Effector memory CD8-positive, alpha-beta T cell (primary cell): ENCODE measurements at places on chromosomes 13 and 19.

DNA sequence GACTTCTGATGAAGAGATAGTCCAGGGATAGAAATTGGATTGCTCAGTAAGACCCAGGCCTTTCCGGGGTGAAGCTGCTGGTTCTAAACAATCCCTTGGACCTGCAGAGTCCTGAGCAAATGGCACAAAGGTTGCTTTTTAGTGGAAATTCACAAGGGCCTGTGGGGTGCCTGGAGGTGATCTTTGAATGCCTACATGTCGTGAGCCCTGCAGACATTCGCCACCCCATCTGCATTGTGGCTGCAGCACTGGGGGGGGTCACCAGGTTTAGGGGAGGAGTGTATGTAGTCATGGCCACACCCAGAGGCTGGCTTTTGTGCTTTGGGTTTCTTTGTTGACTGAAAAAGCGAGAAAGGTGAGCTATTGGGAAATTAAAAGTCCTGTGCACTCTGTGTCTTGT, 41.4 kb downstream of the SLC7A9 start:
- DNase-seq, result no peak

- peak; percentile 30 for DNase-seq
Observed at GRCh38 chr19:5078182-5078581, 109.3 kb downstream of the KDM4B start.

- no peak for DNase-seq
Observed at GRCh38 chr13:108281901-108282300, 12.4 kb downstream of the TNFSF13B start.

DNA sequence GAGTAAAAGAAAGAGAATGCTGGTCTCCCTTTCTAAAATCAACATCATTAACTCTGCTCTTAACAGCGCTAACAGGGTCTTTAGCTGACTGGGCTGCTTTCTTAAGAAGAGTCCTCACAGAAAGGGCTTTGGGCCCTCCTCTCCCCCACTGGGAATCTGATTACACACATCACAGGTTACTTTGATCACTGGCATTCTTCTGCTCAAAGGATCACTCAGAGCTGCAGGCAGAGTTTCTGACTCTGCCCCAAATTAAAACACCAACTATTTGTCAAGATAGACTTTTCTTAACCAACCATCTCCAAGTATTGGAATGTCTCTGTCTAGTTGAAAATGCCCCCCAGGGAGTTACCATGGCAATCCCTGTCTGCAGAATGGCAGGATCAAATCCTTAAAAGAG, 31.1 kb upstream of the SIAH3 start:
- DNase-seq, result no peak

- DNase-seq, result no peak
Observed at GRCh38 chr19:2234996-2235380, 1.1 kb downstream of the PLEKHJ1 start.

DNA sequence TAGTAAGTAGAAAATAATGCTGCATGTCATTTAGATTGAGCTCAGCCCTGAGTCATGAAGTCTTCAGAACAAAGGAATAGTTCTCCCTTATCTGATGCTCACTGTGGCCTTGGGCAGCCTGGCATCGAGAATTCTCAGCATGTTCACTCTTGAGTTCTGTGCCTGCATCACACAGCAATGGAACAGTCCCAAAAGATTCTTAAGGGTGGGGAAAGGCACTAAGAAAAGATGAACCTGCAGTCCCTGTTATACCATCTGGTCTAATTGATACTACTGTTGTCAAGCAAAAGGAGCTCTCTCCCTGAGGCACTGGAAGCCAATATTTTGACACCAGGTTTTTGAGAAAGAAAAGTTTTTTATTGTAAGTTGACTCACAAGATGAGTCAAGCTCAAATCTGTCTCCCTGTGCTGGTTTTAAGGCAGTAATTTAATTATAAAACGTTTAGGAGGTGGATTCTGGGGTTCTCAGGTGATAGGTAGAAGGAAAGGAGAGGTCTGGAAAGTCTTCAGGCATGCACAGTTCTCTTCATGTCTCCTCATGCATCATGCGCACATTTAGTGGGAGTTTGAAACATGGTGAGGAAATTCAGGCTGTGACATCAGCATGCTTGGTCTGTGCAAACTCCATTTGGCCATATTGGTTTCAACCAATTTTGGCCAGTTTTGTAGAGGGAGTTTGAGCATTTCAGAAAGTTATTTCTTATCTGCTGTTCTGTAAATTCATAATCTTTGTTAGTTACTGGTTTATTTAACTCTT, 38.1 kb upstream of the ZNF766 start:
- no peak for DNase-seq

DNA sequence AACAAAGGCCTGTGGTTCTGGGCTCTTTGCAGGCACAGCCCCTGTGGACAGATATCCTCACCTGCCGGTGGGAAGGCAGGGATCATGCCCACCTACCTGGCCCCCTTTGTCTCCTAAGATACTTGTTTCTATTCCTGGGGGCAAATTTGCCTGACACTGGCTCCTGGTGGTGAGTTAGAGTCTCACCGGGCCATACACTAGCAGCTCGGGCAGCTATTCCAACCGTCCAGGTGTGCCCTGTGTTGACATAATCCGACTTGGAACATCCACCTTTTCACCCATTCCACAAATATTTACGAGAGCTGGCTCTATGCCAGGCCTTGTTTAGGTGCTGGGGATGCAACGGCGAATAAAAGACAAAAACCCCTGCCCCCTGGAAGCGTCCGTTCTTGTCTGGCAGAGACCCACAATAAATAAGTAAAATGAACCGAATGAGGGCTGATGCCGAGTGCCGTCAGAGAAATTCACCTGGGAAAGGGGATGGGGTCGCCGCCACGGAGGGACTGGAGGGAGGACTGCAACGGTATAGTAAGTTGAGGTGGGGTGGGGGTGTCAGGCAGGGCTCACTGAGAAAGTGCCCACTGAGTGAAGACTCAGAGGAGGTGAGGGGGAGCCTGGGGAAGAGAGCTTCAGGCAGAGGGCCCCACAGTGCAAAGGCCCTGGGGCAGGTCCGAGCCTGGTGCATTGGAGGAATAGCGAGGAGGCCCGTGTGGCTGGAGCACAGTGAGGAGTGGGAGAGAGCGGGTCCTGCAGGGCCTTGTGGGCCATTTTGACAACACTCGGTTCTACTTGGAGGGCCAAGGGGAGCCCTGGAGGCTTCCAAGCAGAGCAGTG, 43.2 kb upstream of the RANBP3 start:
- DNase-seq, result no peak

- DNase-seq, result no peak
Observed at GRCh38 chr13:108070491-108070890, 144.8 kb downstream of the LIG4 start.

DNA sequence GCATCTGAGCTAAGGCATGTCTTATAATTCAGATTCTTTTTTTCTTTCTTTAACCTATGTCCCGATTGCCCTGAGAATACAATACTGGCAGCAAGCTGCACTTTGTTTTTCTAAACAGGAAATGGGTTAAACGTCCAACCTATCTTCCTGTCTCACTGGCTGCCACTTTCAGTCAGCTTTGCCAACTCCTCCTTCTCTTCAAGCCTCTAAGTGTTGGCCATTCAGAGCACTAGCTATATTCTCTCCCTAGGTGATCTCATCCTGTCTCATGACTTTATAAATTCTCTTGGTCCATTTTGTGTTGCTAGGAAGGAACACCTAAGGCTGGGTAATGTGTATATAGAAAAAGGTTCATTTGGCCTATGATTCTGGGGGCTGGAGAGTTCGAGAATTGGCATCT, 109.5 kb upstream of the TSC22D1 start:
- DNase-seq, result no peak

- peak; percentile 77 for DNase-seq
Observed at GRCh38 chr19:41934849-41935374, 6.7 kb upstream of the ERFL start.

GRCh38 chr13:112065521-112065866, 1.5 kb upstream of the SOX1 start:
- DNase-seq, result no peak

DNA sequence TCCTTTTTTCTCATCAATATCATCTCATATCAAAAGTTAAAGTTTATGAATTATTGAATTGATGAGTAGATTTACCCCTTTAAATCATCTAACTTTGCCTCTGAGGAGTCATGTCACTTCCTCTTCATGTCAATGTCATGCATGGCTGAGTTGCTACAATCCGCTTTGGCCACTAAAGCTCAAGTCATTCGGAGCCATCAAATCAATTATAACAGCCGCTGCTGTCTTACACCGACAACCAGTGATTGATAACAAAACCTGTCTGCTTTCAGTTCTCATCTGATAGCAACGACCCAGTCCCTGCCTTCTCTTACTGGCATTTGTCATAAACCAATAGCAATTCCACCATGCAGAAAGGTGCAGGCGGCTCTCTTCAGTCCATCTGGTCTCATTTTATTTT, 429.3 kb downstream of the DIAPH3 start:
- DNase-seq, result no peak

DNA sequence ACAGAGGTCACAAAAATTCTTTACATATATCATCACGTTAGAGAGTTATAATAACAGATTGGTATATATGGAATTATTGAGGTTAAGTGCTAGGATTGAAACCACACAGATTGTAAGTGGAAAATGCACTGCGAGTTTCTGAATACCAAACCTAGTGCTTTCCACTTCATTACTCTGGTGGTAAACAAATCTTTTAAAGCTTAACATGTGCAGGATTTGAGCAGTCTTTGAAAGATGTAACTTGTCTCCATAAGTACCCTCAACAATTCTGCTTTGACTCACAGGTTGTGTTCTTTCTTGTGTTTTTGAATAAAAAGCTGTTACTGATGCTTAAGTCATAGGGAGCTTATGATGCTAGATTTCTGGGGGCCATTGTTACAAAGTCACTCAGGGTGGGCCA, 314.7 kb upstream of the DACH1 start:
- DNase-seq, result no peak

DNA sequence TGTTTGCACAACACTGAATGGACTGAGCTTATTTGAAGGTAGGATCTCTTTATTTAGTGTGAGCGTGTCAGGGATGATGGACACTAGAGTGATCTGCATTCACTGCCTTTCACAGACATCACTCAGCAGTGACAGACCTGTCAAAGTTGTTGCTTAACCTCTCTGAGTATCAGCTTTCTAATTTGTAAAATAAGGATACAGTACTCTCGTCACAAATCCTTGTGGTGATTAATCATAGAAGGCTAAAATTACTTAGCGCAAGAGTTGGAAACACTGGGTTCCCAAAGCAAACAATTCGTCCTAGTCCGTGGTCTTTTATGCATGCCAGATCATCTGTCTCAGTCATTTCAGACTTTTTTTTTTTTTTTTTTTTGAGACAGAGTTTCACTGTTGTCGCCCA, 16.6 kb downstream of the CARD8 start:
- no peak for DNase-seq

- no peak for DNase-seq
Observed at GRCh38 chr19:35357867-35358573, at the start of gene FFAR3. FFAR3 (plus strand) TSS chr19:35358460; CDS start chr19:35358891, 431 bp downstream.

- no peak for DNase-seq
Observed at GRCh38 chr19:1088416-1089010, 6.7 kb downstream of the POLR2E start.

DNA sequence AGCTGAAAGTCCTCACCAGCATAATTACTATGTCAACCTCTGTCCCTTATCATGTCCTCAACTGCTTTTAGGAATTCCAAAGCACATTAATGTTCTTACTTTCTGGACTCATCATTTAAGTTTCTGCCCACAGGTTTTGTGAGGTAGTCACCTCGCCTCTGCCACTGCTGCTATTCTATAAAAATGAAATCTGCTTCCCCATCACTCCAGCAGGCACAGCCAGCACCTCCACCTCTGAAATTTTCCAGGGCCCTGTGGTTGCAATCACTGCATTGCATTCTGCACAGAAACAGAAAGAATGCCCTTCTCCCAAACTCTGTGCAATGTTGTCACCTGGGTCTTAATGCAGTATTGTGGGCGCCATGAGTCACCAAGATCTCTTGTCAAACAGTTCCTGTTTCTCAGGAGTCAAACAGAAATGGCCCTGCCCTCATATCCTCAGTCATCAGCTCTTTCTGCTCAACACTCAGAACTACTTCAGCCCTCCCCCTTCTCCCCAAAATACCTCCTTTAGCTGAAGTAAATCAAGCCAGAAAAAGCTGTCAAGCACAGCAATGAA, 529.2 kb upstream of the NBEA start:
- no peak for DNase-seq

DNA sequence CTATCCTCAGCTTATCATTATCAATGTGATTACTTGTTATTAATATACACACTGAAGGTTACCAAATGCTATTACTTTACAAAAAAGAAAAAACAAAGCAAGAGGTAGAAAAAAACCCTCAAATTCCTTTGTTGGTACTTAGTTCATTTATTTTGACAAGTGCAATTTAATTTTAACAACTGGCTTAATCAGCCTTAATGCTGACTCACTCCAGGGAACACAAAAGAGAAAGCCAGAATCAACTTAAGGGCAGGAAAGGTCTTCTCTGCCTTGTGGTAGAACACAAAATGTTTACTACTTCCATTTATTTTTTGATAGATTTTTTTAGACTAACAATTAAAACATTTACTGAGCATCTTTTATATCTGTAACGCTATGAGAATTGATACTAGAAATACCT, 417.1 kb downstream of the PCDH17 start:
- no peak for DNase-seq

- DNase-seq, result no peak
Observed at GRCh38 chr13:80814541-80814940, 473.6 kb upstream of the SPRY2 start.

DNA sequence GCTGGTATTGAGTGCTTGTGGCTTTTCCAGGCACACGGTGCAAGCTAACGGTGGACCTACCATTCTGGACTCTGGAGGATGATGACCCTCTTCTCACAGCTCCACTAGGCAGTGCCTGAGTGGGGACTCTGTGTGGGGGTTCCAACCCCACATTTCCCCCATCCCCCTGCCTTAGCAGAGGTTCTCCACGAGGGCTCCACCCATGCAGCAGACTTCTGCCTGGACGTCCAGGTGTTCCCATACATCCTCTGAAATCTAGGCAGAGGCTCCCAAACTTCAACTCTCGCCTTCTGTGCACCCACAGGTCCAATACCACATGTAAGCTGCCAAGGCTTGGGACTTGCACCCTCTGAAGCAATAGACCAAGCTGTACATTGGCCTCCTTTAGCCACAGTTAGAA, 25.3 kb upstream of the ZSCAN18 start:
- DNase-seq, result no peak

GRCh38 chr19:46494146-46494940, 1.3 kb downstream of the PNMA8B start:
- no peak for DNase-seq

GRCh38 chr13:27821566-27821965, 29.3 kb downstream of the GSX1 start:
- no peak for DNase-seq

DNA sequence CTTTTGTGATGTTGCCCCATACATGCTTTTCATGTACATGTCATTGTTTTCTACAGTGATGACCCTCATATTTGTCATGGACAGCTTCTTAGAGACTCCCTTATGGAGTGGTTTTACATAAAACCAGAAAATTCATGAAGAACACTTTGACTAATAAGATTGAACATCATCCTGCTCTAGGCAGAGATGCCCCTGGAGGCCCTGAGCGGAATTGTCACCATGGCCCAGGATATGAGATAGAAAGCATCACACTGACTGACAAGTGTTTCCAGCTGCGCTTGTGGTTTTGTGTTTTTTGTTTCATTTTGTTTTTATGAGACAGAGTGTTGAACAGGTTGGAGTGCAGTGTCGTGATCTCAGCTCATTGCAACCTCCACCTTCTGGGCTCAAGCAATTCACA, 22.2 kb downstream of the ZNF701 start:
- no peak for DNase-seq
